ENCODE measurements at places on chromosomes 12 and 14.

DNA sequence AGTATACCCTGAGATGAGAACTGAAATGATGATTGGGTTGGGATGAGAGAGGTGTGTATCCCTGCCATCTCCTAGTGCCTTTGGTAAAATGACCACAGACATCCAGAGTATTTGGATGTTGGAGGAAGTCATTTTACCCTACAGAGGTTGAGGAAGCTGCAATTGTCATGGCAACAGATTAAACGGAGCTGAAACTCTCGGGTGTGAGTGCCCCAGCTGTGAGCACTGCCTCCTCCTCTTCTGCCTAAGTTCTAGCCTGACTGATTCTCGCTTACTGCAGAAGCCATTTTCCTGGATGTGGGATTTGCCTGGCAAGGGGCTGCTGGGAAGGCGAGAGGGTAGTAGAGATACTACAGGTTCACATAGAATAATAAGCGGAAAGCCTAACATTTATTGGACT, 10.3 kb upstream of the PPP4R4 start:
- DNase-seq: no peak

DNA sequence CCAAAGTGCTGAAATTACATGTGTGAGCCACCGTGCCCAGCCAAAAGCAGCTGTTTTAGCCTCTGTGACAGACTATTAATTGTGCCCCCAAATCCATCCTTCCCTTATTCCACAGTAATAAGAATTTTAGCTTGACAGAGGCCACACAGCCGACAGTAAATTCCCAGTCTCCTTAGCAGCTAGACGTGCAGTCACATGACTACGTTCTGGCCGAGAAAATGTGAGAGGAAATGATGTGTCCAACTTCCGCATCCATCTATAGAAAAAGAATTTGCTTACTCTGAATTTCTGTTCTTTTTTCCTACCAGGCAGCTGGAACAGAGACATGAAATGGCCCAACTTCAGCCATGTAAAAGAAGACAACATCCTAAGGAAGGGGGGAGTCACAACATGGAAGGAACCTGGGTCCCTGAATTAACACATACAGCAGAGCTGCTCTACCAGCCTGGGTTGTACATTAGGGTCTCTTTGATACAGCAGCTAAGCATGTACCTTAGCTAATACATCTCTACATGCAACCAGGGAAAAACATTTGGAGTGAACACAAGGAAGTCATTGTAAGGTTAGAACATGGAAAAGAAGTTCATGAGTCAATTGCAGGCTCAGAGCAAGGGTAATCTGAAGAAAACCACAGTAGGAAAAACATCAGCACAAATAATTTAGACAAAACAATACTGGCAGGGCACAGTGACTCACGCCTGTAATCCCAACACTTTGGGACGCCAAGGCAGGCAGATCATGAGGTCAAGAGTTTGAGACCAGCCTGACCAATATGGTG, 35.5 kb downstream of the CIT start:
- DNase-seq: no peak

GRCh38 chr12:131928080-131928710, 881 bp upstream of the PUS1 start:
- no peak for DNase-seq

DNA sequence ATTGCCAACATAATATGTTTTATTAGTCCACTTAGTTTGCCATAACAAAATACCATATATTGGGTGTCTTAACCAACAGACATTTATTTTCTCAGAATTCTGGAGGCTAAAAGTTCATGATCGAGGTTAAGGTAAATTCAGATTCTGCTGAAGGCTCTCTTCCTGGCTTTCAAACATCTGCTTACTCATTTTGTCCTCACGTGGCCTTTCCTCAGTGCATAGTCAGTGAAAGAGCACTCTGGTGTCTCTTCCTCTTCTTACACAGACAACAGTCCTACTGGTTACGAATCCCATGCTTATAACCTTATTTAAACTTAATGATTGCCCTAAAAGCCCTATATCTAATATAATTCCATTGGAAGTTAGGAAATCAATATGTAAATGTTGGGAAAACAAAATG, 479.7 kb downstream of the FSCB start:
- no peak for DNase-seq

GRCh38 chr12:108691998-108692808, 39.1 kb downstream of the CORO1C start:
- DNase-seq: no peak

DNA sequence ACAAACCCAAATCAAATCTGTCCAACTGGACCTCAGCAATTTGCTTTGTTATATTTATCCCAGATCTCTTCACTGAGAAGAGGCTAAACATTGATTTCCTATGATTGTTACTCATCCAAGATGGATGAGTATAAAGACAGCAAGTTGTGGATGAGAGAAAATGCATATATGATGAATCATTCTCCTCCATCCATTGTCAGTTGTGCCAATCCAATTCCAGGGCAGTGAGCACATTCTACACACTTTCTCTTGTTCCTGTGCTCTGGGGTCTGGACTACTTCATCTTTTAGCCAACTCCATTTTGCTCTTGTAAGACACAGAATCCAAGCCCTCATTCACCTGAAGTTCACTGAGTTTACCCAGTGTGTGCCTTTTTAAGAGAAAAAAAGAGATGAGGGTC, 105.7 kb downstream of the GCH1 start:
- DNase-seq: no peak

GRCh38 chr12:42588524-42589464, 752 bp downstream of the PRICKLE1 start:
- no peak for DNase-seq

All from CD4-positive, alpha-beta T cell treated with Interleukin-21 for 1 hour (primary cell).